A549 (cell line): ENCODE measurements at places on chromosomes 4 and X.

DNA sequence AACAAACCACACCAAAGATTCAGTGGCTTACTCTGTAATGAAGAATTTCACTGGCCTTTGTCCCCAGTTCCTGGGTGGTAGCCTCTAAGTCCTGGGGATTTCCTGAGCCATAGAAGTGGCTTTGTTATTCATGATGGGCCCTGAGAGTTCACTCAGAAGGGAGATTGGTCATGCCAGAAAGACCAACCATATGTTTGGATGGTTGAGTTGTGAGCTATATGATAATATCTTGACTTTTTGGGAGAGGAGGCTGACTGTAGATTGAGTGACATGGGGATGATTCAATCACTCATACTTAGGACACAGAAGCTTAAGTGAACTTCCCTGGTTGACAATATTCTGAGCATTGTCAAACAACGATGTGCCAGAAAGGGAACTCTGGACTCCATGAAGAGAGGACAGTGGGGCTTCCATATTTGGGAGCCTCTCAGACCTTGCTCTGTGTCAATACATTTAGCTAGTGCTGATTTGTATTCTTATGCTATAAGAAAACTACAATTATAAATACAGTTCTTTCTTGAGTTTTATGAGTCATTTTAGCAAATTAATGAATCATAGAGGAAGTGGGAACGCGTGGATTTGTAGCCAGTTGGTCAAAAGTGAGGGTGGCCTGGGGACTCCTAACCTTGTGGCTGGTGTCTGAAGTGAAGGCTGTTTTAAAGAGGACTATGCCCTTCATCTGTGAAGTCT is 392.0 kb downstream of the GBA3 start:
- DNase-seq = no peak

DNA sequence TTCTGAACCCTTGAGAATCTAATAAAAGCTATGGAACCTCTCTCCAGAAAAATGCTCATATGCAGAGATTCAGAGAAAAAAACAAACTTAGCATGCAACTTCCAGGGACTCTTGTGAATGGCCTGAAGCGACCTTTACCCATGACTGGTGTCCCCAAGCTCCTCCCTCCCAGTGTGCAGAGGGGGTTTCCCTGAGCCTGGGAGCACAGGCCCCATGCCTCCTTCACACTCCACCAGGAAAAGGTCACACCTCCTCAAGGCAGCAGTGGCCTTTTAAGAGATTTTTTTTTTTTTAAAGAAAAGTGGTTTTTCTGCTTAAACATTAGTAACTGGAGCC is 13.3 kb upstream of the UBA6 start:
- DNase-seq = no peak

GRCh38 chrX:109751698-109752097 is 18.6 kb upstream of the ACSL4 start:
- no peak for DNase-seq

- DNase-seq = no peak
These were observed 6.8 kb upstream of the MSL3 start for GRCh38 chrX:11751261-11751660.

GRCh38 chrX:6574762-6575161 is 39.8 kb upstream of the VCX3A start:
- DNase-seq = no peak

- no peak for DNase-seq
These were observed 638.7 kb downstream of the PCDH18 start for GRCh38 chr4:136893573-136893972.

GRCh38 chr4:113106108-113106507 is 56.7 kb downstream of the ANK2 start:
- DNase-seq = peak; percentile 2

- peak; percentile 27 for DNase-seq
These were observed 33.1 kb downstream of the OSTC start for GRCh38 chr4:108683479-108683878.

DNA sequence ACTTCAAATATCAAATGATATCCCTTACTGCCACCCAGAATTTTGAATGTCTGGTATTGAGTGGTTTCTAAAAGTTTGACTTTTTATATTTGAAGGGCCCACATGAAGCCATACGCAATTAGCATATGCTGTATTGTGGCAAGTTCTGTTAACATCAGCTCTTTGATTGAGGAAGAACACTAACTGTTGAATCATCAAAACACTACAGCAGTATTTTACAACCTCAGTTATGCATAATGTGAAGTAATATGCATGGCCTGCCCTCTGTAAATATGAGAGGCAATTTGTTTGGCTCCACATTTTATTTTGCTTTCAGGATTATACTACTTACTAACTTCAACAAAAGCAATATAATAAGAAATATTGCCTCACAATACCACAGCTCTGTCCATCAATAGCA is 62.2 kb upstream of the DMD start:
- no peak for DNase-seq

GRCh38 chr4:163744861-163745260 is 250.4 kb downstream of the TMA16 start:
- no peak for DNase-seq

DNA sequence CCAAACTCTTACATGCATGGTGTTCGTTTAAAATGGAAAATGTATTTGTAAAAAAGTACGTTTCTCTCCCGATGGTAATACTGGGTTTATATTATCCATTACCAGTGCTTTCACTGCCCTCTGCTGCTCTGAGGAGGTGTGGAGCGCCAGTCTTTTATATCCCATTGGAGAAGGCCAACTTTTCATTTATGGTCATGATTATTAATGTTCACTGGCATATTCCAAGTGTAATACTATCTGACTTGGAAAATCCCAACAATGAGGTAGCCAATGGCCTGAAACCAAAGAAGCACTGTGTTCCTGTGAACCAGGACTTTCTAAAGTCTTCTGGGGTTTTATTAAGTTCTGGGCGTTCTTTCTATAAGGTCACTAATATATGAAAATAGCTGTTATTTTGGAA is 80.7 kb downstream of the SYNPO2 start:
- peak; percentile 38 for DNase-seq

DNA sequence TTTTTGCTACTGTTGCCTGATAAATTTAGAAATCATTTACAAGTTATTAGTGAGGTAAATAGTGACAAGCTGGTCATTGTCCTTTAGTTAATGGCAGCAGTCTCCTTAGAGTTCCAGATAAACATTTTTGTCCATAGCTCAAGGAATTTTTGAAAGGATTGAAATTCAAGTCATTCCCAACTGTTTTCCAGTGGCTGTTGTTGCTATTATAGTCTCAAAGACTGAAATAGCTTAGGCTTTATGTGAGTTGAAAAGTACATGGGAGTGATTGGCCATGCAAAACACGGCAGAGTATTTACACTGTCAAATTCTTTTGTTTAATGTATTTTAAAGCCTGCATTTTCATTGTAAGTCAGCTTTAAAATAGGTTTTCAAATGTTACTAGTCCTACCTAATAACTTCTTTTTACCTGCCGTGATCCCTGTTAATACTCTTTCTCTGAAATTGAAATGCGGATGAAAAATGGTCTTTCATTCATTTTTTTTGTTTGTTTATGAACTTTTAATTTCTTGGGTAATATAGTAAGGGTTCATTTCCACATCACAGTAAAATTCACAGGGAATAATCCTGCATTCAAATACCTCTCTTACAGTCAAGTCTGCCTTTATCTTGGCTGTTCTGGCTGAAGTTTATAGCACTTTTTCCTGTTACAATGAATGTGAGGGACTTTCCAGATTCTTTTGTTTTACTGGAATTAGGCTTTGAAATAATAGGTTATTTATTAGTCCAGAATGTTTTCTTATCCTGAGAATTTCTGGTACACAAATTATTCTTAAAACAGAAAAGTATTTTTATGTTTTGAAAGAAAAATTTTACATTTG is 85.1 kb downstream of the PDLIM5 start:
- DNase-seq = no peak

- no peak for DNase-seq
These were observed 41.4 kb downstream of the SOD3 start for GRCh38 chr4:24836661-24837242.

DNA sequence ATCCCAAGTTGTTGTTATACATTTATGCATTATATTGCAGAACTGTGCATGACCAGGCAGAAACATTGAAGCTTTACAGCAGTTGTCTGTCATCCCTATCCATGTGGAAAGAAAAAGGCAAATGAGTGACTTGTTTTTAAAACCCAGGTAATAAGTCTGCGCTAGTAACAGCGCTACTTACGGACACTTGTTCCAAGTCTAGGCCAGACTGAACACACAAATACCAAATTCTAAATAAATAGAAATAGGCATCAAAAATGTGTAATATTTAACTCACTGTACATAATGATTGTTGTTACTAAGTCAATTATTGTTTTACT is 548 bp upstream of the MAML3 start:
- no peak for DNase-seq

DNA sequence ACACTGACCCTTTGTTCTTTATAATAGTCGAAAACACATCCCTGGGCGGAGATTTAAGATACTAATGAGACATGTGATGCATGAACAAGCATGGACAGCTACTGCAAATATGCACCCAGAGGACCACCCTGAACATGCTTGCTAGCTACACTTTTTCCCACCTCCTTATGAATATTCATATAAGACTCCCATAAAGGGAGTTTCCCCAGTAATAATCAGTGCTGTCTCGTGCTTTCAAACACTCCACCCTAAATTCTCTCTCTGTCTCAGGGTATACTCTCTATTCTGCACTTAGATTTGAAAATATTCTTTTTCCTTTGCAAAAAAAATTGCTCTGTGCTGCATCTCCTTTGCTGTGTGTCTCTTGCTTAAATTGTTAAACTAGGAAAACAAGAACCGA is 64.4 kb upstream of the CT45A1 start:
- no peak for DNase-seq

DNA sequence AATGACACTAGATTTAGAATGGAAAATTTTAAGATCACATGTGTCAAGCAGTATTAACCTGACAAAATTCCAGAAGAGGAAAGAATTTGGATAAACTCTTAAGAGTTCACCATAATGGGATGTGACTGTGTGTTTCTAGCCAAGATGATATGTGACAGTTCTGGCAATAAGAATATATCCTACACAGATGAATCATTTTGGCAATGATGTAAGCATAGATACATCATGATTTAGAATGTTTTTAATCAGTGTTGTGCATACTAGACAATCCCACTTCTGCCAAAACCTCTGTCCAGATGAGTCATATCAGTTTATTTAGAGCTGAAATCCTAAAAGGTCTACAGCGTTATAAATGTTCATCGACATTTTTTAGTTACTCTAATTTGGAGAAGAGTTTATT is 48.8 kb downstream of the PTCHD1 start:
- DNase-seq = no peak

- DNase-seq = no peak
These were observed 39.0 kb downstream of the PTTG2 start for GRCh38 chr4:37999000-37999716.

GRCh38 chr4:69894186-69894585 is 34.2 kb upstream of the SULT1E1 start:
- no peak for DNase-seq

- no peak for DNase-seq
These were observed 373.1 kb downstream of the STPG2 start for GRCh38 chr4:97770222-97770621.

DNA sequence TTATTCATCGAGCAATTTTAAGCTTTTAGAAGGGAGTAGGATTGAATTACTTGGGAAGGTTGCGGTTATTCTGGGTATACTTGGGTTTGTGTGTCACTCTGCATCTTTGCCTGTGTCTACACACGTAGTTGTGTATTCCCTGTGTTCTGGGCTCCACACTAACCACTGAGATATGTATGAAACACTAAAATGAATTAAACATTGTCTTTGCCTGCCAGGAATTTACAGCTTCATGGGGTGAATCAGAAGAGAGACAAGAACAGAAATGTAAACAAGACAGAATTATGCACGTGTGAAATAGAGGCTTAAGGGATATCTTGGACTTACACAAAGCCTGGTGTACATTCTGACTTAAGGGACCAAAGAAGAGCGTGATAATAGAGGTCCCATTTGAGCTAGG is 228.5 kb downstream of the AFF2 start:
- DNase-seq = no peak

DNA sequence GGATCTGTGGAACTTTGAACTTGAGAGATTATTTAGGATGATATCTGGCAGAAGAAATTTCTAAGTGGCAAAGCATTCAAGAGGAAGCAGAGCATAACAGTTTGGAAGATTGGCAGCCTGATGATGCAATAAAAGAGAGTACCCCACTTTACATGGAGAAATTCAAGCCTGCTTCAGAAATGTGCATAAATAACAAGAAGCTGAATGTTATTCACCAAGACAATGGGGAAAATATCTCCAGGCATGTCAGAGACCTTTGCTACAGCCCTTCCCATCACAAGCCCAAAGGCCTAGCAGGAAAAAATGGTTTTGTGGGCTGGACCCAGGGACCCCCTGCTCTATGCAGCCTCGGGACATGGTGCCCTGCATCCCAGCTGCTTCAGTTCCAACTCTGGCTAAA is 420.8 kb downstream of the DTHD1 start:
- no peak for DNase-seq

DNA sequence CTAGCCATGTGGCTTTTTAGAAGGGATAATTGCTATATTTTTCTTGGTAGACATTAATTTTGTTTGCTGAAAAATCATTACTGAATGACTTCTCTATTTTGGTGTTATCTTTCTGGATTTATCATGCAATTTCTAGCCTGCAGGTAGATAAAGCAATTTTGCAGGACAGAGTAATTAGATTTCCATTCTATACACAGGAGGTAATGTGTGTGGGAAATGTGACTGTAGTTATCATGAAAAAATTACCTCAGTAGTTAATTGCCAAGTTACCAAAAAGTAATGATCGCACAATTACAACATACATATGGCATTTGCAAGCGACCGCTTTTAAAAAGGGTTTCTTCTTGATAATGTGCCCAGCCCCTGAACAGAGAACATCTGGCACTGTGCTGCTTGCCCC is 66.1 kb downstream of the KIT start:
- no peak for DNase-seq

DNA sequence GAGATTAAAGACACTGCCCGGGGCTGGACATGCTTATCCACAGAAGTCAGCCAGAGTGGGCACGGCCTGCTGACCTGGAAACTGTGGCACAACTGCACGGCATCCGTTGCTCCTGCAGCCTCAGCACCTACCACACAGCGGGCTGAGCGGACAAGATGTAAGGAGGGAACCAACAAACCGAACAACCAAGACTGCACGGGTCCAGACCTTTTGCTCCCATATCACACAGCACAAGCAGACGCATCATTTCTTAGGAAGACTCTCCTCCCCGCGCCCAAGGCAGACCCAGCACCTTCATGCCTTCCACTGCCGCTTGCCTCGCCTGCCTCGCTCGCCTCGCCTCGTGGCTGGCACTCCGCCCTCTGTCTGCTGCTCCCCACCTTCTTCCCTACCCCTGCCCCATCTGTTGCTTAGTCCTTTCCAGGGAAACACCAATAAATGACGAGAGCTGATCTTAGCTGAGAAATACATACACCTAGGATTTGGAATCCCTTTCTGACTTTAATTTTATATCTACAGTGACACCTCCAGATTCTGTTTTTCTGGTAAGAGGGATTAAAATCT is 79.0 kb downstream of the AFAP1 start:
- no peak for DNase-seq

DNA sequence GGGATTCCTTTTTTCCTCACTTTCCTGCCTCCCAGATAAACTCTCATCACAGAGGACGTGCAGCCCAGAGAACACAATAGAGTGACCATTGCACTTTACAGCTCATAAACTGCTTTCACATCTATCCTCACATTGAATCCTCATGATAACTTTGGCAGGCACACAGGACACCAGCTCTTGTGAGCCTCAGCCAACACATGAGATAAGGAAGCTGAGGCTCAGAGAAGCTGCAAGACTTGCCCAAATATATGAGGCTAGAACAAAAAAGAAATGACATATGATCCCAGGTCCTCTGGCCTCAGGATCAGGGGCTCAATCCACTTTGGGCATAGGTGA is 85.0 kb upstream of the CPEB2 start:
- DNase-seq = no peak
